ENCODE measurements at places on chromosomes 3 and 15.

DNA sequence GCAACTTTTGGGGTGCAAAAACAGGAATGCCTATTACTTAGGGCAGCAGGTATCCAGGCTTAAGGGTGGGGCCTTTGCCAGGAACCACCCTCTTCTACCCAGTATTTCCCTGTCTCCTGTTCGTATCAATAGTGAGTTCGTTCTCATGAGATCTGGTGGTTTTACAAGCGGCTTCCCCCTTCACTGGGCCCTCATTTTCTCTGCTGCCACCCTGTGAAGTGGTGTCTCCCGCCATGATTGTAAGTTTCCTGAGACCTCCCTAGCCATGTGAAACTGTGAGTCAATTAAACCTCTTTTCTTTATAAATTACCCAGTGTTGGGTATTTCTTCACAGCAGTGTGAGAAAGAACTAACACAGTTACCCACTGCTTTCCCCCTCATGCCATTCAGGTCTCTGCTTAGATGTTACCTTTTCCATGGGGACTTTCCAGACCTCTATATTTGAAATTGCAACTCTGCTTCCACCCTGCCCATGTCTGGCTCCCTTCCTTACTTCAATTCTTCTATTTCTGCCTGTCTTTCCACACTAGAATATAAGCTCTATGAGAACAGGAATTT, 23.9 kb upstream of the TRA2B start:
- no peak for DNase-seq

DNA sequence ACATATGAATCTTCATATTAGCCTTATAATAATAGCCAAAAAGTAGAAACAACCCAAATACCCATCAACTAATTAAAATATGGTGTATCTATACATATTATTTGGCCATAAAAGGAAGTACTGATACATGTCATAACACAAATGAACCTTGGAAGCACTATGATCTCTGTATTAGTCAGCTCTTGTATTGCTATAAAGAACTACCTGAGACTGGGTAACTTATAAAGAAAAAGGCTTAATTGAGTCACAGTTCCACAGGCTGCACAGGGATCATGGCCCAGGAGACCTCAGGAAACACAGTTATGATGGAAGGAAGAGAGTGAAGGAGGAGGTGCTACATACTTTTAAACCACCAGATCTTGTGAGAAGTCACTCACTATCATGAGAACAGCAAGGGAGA, 16.0 kb upstream of the CCR2 start:
- no peak for DNase-seq

DNA sequence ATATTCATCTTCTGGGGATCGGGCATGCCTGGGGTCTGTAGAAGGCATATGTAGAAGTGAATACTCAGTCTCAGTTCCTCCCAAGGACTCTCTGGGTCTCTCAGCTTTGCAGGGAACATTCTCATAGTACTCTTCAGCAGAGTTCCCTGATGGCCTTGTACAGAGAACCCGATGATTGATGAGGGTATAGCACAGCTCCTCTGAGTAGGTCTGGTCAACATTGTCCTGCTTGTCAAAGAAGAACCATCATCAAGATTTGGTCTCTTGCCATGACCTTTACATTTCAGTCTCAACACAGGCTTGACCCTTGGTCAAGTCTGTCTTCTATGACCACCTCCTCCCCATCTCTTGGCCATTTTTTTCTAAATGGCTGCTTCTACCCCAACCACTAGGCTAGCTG, 9.5 kb downstream of the GCSAM start:
- no peak for DNase-seq

DNA sequence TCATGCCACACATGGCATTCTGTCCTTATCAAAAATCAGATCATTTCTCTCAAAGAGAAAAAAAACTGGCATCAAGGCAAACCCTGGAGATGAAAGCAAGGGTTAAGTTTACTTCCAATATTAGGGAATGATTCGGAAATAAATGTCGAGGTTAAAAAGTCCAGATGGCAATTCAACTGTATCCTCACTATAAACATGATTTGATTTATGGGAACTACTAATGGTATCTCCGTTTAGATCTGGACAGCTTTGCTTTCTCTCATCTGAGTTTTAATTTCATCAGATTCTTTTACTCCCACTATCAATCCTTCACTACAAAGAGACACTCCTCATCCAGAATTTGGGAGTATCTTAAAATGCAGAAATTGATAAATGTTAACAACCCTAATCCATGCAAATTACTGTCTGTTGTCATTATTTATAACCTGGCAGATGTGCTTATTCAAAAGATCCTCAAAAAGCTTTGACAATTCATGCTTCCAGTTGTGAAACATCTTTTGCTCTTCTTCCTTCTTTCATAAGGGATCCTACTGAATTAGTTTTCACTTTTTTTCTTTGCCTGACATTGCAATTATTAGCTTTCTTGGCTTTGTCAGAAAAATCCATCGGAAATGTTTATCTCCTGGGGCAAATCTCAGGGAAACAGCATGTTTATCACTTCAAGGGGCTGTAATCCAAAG, 903.2 kb downstream of the MCTP2 start:
- DNase-seq: no peak

DNA sequence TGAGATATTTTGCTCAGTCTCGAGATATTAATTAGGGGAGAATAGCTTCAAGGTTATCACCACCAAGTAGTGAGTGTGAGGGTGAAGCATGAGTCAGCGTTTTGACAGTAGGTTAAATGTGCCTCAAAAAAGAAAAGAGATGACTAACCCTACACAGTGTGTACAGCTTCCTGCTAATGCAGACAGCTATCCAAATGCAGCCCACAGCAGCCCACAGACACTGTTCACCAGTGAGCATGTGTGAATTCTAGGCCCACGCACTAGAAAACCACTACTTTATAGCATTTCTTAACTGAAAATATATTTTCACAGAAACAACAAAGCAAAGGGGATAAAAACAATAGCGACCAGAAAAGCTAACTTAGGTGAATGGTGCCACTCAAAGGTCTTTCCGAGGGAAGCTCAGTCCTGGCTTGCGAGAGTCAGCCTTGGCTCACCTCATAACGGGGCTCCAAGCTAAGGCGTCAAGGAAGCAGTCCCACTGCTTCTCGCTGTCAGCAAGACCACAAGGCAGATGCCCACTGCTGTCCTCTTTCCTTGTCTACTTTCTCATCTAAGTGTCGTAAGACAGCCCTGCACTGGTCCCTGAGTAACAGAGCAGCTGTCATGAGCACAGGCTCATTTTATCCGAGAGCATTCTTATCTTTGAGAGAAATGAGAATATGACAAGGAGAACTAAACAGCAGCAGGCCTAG, 47.6 kb downstream of the TXNRD3 start:
- peak; percentile 41 for DNase-seq

DNA sequence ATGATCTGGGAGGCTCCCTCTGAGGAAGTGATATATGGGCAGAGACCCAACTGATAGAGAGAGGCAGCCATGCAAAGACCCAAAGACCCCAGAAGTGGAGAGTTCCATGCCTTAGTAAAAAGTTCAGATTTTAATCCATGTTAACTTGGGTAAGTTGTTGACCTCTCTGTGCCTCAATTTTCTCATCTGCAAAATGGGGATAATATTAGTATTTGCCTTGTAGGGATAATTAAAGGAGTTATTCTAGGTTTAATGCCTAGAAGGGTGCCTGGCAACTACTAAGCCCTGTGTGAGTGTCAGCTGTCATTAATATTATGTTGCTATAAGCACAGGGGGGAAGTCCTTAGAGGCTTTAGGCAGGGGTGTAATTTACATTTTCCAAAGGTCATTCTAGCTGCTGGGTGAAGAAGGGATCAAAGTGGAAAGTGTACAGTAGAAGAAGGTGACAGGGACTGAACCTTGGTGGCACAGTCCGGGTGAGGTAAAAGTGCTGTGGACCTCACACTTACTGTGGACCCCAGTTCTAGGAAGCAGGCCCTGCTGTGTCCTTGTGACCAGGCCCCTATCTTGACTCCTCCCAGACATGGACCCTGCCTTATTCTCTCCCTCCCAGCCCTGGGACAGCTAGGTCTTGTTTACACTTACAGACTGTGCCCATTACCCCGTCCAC, 3.0 kb upstream of the RAD18 start:
- no peak for DNase-seq

DNA sequence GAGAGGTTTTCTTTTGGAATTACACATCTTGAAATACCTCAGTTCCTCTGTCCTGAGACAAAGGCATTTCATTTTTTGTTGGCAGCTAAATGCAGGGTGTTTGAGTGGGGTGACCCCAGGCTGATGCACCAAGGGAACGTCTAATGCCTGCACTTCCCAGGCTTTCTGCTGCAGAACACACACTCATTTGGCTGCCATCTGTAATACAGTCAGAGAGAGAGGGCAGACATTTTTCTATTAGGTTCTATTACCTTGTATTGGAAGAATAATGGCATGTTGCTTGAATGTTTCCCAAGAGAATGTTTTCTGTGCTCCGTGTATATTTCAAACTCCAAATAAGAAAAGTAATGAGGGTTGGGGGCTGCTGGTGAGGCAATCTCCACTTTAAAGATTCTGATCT, 87.1 kb downstream of the PTPRG start:
- no peak for DNase-seq

- peak; percentile 21 for DNase-seq
Observed at GRCh38 chr3:73563896-73564582, 60.7 kb downstream of the PDZRN3 start.

DNA sequence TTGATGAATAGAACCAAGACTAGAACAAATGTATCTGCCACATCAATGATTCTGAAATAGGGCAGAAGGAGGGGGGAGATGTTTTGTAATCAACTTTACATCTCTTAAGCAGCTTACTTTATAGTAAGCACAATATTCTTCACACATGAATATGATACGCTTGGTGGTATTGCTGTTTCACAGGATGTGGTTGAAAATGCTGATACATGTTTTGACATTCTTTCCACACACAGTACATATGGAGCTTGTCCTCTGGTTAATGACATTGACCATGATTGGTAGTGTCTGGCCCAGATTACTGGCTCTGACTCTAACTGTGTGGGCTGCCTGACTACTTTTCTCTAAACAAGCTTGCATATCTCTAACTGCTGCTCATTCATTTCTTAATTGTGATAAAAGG, 168.9 kb downstream of the KLHL25 start:
- DNase-seq: peak; percentile 71

- DNase-seq: peak; percentile 81
Observed at GRCh38 chr3:86785386-86785785, 205.6 kb downstream of the VGLL3 start.

DNA sequence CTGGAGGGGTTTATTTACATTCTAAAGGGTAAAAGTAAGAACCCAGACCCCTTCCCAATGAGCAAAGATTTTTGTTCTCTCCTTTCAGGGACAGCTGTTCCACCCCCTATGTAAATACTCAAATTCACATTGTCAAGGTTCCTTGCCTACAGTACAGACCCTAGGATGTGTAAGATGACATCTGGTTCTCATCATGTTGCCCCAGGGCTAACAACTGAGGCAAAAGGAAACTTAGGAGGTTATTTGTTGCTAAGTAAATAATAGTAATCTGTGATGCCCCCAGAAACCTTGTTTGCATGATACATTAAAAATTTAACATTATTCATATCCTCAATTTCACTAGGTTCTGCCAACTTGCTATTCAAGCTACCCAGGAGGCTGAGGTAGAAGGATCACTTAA, 135.0 kb upstream of the CCNL1 start:
- no peak for DNase-seq

DNA sequence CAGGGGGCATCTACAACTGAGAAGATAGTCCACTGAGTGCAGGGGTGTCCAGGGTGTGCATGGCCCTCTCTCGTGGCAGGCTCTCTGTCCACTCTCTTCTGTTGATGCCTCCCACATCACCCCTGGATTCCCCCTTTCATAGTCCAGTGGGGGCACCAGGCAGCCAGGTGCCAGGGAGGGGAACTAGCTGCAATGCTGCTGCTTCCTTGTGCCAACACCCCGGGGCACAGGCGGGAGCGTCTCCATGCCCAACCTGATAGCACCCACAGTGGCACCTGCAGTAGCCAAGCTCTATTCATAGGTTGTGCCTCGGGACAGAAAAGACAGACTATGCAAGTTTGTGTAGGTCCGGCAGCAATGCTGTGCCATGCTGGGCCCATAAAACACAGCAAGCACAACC, 11.7 kb downstream of the DUOX2 start:
- no peak for DNase-seq

DNA sequence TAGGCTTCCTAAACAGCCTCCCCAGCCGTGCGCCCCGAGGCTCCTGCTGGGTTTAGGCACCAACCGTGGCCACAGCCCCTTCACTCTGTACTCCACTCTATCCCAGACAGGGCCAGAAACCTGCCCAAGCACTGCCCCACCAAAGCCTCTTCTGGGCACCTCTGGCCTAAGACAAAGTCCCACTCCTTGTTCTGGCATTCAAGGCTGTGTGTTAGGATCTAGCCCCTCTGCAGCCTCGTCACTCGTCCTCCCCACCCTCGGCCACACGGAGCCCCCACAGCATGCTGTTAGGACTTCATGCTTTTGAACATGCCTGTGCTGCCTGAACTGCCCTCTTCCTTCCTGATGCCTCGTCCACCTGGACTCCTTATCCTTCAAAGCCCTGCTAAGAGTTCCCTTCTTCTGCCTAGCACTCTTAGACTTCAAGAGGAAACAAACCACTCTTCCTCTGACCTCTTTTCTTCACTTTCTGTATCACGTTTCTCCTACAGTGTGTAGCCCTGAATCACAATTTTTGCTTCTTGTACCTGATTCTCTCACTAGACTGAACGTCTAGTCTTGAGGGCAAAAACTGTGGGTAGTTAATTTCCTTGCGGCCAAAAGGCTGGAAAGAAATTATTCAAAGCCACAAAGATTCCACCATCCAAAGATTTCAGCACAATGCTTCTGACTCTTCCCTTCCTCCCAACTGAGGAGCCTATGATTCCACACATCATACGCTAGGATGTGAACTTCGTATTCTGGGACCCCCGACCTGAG, 28.6 kb downstream of the WNT7A start:
- DNase-seq: no peak

DNA sequence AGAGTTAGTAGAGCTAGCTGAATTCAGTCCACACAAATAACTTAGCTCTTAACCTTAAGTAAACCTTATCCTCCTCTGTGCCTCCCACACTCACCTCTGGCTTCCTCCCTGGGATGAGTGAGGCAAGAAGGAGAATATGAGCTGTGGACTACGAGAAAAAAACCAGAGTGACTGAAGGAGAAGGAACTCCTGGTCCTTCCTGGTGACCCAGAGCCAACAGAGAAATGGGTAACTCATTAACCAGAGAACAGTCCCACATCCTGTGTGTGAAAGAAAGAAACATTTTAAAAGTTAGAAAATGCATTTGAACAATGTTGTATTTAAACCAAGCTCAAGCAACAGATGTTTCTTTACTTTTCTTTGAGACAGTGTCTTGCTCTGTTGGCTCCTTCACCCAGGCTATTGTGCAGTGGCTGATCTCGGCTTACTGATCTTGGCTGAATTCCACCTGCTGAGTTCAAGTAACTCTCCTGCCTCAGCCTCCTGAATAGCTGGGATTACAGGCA, 27.5 kb upstream of the FAM81A start:
- DNase-seq: no peak

Data from adipocyte (in vitro differentiated cells).